ENCODE measurements at places on chromosomes 12 and 14.

GRCh38 chr12:3319723-3320492, 171.1 kb upstream of the PRMT8 start:
- DNase-seq, result no peak
- no peaks in the 10 kb centered on the region for H3K27me3 ChIP-seq
- H3K27ac ChIP-seq, result no peak overlapping the region
- no peaks in the 10 kb centered on the region for H3K4me1 ChIP-seq

DNA sequence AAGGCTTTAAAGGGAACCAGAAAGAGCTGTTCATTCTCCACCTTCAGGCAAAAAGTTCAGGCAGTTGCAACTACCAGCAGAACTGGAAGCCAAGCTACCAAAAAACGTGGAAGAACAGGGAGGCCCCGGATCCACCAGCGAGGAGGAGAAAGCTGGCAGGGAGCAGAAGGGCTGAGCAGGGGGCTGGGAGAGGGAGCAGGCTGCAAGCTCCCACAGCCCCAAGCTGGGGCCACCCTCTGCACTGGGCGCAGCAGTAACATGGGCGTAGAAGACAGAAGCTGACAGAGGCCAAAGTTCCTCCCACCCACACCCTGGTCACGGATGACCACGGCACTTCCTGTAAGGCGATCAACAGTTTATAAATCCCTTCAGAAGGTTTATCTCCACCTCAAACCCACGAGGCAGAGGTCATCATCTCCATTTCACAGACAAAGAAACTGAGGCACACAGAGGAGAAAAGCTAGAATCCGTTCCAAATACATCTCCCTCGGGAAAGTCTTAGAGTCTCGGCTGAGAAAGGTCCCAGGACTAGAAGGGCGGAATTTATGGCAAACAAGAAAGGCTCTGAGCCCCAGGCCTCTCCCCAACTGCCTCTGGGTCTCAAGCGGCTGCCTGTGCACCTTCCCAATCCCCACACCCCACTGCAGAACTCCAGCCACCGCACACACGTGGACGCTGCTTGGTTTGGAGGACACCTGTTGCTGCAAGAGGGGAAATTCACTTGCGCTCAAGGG, 1.8 kb downstream of the CCDC85C start:
- H3K36me3 ChIP-seq, result no peaks in the 10 kb centered on the region
- DNase-seq, result no peak
- no peaks in the 10 kb centered on the region for H3K27me3 ChIP-seq
- peaks cover 15% of the 10 kb centered on the region for H3K4me1 ChIP-seq
- no peak overlapping the region for H3K27ac ChIP-seq

GRCh38 chr12:52633383-52633782, 15.0 kb upstream of the KRT73 start:
- H3K4me3 ChIP-seq, result no peak overlapping the region
- H3K36me3 ChIP-seq, result no peaks in the 10 kb centered on the region
- DNase-seq, result no peak
- no peak overlapping the region for H3K27ac ChIP-seq
- H3K4me1 ChIP-seq, result no peaks in the 10 kb centered on the region

DNA sequence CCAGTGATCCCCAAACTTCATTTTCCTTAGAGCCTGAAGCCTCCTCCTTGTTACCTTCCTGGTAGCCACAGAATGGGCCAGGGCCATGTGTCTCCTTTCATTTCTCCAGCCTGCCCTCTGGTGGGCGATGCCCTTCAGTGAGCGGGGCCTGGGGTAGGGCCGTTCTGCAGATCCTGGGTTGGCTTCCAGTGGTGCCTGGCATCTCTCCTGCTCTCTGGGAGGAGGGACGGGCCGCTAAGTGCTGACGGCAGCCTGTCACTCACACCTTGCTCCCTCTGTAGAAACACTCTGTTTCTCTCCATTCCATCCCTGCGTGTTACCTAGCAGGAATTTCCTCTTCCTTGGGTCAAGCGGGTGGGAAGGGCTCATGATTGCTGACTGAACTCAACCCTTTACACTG, 232.1 kb downstream of the CACNA1C start:
- H3K27ac ChIP-seq, result peak overlapping the region; percentile 22
- no peaks in the 10 kb centered on the region for H3K27me3 ChIP-seq
- peak; percentile 63 for DNase-seq
- H3K4me1 ChIP-seq, result no peaks in the 10 kb centered on the region
- H3K4me3 ChIP-seq, result no peak overlapping the region

- no peak overlapping the region for H3K4me3 ChIP-seq
- no peak overlapping the region for H3K27ac ChIP-seq
- H3K36me3 ChIP-seq, result no peaks in the 10 kb centered on the region
These were observed 1.6 kb upstream of the PTPRB start for GRCh38 chr12:70638639-70639360.

DNA sequence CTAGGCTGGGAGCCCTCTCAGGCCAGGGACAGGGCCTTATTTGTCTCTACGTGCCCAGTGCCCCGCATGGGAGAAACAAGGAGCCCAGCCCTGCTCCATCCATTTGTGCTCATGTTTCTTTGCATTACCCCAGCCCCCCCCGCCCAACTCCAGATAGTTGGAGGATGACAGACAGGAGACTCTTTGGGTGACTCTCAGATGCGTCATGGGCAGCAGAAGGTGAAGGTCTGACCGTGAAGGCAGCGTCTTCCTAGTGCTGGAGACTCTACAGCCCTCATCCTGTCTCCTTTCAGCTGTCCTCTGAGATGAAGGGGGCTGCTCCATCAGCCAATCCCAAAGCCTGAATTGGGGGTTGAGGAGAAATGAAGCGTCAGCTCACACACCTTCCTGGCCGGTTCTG, 283 bp upstream of the PSMB11 start:
- no peak overlapping the region for H3K4me3 ChIP-seq
- no peaks in the 10 kb centered on the region for H3K36me3 ChIP-seq
